GM23338 (cell line): ENCODE measurements at places on chromosomes 2 and 18. TPM values are rescaled to one million over a fixed set of nuclear protein-coding genes. Genes with fewer than 3 reads are reported as not detected.

CMPK2 gene
- 0.12 and 0.56 TPM in 2 replicates for total RNA-seq

PLCD4 gene
- 0.80 TPM in 1 of 2 replicates, not detected in the other for total RNA-seq

LRRC30 gene
- total RNA-seq: not detected in 2 replicates

MSTN gene
- total RNA-seq: 0.21 TPM in 1 of 2 replicates, not detected in the other

CEP68 gene
- 20.7 and 24.4 TPM in 2 replicates for total RNA-seq

GLI2 gene
- 41.7 and 53.6 TPM in 2 replicates for total RNA-seq

NEU2 gene
- total RNA-seq: not detected in 2 replicates

AP1S3 gene
- total RNA-seq: 25.5 and 26.2 TPM in 2 replicates

GRCh38 chr2:221517696-221518151, 54.4 kb downstream of the EPHA4 start:
- no peaks in the 10 kb centered on the region for H3K27me3 ChIP-seq
- no peak overlapping the region for H3K27ac ChIP-seq

DNA sequence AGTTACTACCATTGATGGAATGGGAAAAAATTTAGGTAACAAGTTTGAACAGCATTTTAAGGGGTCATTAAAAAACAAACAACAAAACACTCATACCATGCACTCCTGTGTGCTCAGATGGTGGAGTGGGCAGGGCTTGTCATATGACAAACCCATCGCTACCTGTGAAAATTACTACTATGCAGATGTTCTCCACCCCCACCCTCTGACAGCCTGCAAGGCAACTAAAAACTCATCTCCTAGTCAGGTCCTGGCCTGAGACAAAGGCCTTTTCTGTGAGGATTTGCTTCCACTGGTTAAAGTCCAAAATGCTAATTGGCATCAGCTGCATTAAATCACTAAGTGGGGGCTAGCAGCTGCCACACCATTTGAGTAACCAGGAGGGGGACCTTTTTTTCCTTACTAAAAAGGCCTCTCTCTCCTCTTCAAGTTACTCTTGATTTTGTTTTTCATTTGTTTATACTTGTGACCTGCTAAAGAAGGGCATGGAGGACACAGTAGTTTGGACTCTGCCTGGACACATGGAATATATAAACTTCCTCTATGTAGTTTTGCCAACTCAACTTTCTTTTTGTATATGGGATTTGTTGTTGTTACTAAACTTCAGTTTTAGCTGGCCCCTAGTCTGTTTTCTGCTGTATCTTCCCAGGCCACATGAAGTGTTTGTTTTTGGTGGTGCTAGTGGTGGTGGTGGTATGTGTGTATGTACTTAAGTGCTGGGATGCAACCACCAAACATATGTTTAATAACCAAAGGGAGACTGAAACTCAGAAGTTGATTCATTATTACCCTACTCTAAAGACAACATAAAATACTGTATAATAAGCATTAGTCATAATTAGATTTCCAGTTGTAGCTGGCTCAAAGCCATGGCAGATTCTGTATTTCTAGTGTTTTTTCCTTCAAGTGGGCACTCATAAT, 121.3 kb downstream of the MAP4K4 start:
- H3K4me3 ChIP-seq: no peak overlapping the region
- H3K27me3 ChIP-seq: no peaks in the 10 kb centered on the region
- H3K4me1 ChIP-seq: peaks cover 28% of the 10 kb centered on the region
- no peak overlapping the region for H3K27ac ChIP-seq

GRCh38 chr2:238484522-238485452, 58.1 kb downstream of the ASB1 start:
- no peaks in the 10 kb centered on the region for H3K27me3 ChIP-seq
- H3K4me3 ChIP-seq: no peak overlapping the region
- no peak for DNase-seq
- no peaks in the 10 kb centered on the region for H3K36me3 ChIP-seq

- no peak overlapping the region for H3K4me3 ChIP-seq
- no peak overlapping the region for H3K27ac ChIP-seq
- DNase-seq: peak; percentile 13
- H3K36me3 ChIP-seq: no peaks in the 10 kb centered on the region
- peaks cover 15% of the 10 kb centered on the region; the same call in 1 of the 2 replicates for H3K4me1 ChIP-seq
- H3K27me3 ChIP-seq: no peaks in the 10 kb centered on the region
Measured at GRCh38 chr2:33215299-33215698, 261.1 kb upstream of the RASGRP3 start.

- no peak overlapping the region for H3K27ac ChIP-seq
- DNase-seq: no peak
- no peak overlapping the region for H3K4me3 ChIP-seq
- H3K4me1 ChIP-seq: no peaks in the 10 kb centered on the region
Measured at GRCh38 chr2:139225961-139226360, 445.8 kb upstream of the NXPH2 start.

GRCh38 chr2:62197011-62197924, 1.4 kb downstream of the B3GNT2 start:
- peak; percentile 72 for DNase-seq
- no peaks in the 10 kb centered on the region for H3K27me3 ChIP-seq
- H3K4me1 ChIP-seq: peaks cover 54% of the 10 kb centered on the region
- peak overlapping the region; percentile 99 for H3K4me3 ChIP-seq

DNA sequence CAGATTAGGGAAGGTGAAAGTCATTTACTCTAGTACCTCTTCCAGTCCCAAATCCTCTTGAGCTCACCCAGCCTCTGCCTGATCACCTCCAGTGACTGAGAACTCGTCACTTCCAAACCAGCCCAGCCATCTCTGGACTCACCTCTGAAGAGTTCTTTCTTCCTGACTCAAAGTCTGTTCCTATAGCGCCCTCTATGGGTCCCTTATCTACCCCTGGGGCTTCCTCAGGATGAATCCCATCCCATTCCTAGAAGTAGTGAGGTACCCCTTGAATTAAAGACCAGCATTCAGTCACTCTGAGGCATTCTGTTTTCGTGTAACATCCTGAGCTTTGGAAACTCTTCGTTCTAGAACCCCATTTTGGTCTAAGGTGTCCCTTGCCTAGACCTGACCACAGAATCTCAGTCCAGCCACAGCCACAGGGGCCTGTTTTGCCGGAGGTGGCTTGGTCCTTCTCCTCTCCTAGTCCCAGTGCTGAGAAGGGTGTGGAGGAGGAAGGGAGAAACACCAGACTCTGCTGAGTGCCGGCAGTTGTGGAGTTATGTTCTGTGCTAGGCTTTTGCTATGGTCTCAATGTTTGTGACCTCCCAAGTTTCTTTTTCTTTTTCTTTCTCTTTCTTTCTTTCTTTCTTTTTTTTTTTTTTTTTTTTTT, 32.7 kb downstream of the SIX3 start:
- H3K27me3 ChIP-seq: 0 out of 2 replicates have a peak, but pooled peaks cover 4% of the 10 kb centered on the region
- no peak overlapping the region for H3K4me3 ChIP-seq
- peak; percentile 98 for DNase-seq
- no peak overlapping the region for H3K27ac ChIP-seq
- H3K4me1 ChIP-seq: peaks cover 14% of the 10 kb centered on the region
- H3K36me3 ChIP-seq: no peaks in the 10 kb centered on the region

GRCh38 chr2:53131416-53131815, 636.2 kb upstream of the CHAC2 start:
- H3K4me3 ChIP-seq: no peak overlapping the region
- H3K27ac ChIP-seq: no peak overlapping the region
- peaks cover 11% of the 10 kb centered on the region; the same call in 1 of the 2 replicates for H3K4me1 ChIP-seq
- DNase-seq: peak; percentile 17
- H3K36me3 ChIP-seq: no peaks in the 10 kb centered on the region

DNA sequence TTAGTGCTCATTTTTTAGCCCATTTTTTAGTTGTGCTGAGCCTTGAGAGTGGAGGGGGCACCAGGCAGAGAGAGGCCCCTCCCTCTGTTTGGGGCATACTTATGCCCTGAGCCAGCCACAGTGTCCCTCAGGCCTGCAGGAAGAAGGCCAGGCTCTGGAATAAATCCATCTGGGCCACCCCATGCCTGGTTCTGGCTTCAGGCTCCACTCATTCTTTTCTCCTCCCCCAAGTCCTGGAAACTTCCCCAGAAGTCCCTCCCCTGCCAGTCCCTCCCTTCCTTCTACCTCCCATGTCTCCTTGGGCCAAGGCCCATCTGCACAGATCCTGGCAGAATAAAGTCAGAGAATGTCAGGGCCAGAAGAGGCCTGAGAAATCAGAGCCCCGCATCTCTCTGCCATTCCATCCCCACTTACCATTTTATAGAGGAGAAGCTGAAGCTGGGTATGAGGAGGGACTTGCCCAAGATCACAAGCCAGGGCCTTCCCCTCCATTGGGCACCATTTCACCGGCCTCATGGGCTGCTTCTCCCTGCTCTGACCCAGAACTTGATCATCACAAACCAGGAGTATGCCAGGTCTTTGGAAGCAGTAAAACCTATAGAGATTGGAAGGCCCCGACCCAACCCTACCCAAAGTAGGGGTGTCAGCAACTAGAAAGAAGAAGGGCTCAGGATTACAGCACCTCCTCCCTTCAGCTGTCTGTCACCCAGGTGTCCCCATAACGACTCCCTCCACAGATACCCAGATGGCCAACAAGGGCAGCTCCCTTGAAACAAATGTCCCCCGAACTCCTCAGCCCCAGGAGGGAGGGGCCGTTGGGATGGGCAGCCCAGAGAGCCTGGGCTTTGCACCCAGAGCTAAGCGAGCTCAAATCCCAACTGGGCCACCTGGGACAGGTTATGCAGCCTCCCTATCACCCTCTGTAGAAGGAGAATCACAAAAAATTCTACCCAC, 108.4 kb downstream of the POLR1A start:
- H3K27ac ChIP-seq: no peak overlapping the region
- H3K4me3 ChIP-seq: no peak overlapping the region
- no peaks in the 10 kb centered on the region for H3K36me3 ChIP-seq
- H3K27me3 ChIP-seq: no peaks in the 10 kb centered on the region
- no peak for DNase-seq
- H3K4me1 ChIP-seq: peaks cover 8% of the 10 kb centered on the region; the same call in 1 of the 2 replicates

- no peak overlapping the region for H3K27ac ChIP-seq
- no peaks in the 10 kb centered on the region for H3K36me3 ChIP-seq
- DNase-seq: no peak
- H3K4me3 ChIP-seq: no peak overlapping the region
- no peaks in the 10 kb centered on the region for H3K4me1 ChIP-seq
Measured at GRCh38 chr2:158718851-158719250, 76.3 kb upstream of the DAPL1 start.

GRCh38 chr18:44732599-44732998, 51.9 kb downstream of the SETBP1 start:
- no peaks in the 10 kb centered on the region for H3K36me3 ChIP-seq
- DNase-seq: peak; percentile 41
- no peak overlapping the region for H3K4me3 ChIP-seq
- H3K4me1 ChIP-seq: no peaks in the 10 kb centered on the region; the same call in 1 of the 2 replicates

GRCh38 chr2:206739271-206739670, 21.1 kb upstream of the DYTN start:
- H3K27ac ChIP-seq: no peak overlapping the region
- no peak overlapping the region for H3K4me3 ChIP-seq
- no peaks in the 10 kb centered on the region for H3K36me3 ChIP-seq
- no peak for DNase-seq

- DNase-seq: no peak
- H3K27me3 ChIP-seq: no peaks in the 10 kb centered on the region
- no peak overlapping the region for H3K4me3 ChIP-seq
Measured at GRCh38 chr2:83900862-83901261, 558.2 kb downstream of the SUCLG1 start.
